ENCODE measurements at places on chromosomes 3 and 15.

DNA sequence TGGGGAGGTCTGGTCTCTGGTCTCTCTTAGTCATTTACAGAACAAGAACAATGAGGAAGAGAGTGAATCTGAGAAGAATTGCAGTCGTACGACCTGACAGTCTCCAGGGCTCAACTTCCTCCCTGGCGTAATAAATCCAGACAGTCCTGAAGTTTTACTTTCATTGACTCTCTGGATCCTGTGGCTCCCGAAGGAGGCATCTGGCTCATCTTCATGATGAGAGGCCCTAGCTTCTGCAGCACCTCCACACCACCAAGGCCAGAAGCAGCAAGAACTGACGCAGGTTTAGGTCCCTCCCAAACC is 11.8 kb upstream of the CYFIP1 start:
- DNase-seq: no peak

GRCh38 chr3:195209847-195210265 is 61.1 kb downstream of the XXYLT1 start:
- no peak for DNase-seq

DNA sequence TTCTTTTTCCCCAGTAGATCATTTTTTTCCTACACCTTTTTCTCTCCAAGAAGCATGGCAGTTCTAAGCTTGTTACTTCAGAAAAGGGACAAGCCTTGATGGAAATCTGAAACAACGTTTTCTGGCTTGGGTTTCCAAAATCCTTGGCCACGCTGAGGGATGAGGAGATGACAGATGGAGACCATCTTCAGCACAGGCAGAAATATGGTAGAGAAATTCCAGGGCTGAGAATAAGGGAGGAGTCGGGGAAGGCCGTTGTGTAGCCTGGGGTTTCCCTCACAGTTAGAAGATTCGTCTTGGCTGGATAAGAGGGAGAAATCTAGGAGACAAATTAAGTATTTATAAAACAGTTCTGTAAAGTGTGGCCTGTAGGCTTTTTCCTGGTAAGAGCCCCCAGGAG is 33.9 kb upstream of the STT3B start:
- no peak for DNase-seq

DNA sequence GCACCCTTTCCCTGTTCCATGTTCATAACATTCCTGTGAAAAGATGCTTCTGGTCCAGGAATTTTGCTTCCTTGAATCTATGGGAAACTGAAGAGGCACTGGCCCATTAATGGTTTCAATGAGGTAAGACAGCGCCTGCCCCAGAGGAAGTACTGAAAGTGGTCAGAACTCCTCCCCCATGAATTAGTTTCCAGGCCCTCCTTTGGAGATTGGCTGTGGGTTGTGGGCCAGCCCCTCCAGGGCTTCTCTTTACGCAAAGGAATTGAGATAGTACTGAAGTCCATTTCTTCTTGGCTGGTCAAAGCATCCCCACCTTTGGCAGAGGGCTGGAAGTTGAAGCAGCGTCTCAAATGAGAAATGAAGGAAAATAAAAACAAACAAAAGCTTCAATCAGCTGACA is 175.5 kb downstream of the POLR2M start:
- DNase-seq: no peak

- DNase-seq: no peak
Measured at GRCh38 chr3:189838291-189838690, 207.1 kb downstream of the TP63 start.

- DNase-seq: no peak
Measured at GRCh38 chr15:41513506-41514227, at the start of gene LTK. Gene LTK, minus strand, starts transcription at chr15:41513827. Its CDS starts 118 bp downstream, at chr15:41513709.

GRCh38 chr3:50267280-50267913 is 1.6 kb upstream of the SEMA3B start:
- DNase-seq: no peak

DNA sequence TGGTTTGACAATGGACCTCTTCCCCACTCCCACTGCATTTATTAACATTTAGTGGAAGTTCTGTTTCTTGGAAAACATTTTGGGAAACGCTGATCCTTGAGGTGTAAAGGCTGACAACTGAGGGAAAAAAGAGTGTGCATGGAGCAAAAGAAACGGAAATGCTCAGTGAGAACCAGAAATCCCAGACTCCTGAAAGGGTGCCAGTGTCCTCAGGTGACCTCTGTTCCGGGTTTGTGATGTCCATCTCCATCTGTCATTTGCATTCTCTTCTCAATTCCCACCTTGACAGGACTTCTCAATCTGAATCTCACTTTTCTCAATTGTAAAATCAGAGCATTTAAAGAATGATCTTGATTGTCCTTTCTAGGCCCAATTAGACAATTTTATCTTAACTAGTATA is 71.1 kb upstream of the FAM3D start:
- DNase-seq: no peak

DNA sequence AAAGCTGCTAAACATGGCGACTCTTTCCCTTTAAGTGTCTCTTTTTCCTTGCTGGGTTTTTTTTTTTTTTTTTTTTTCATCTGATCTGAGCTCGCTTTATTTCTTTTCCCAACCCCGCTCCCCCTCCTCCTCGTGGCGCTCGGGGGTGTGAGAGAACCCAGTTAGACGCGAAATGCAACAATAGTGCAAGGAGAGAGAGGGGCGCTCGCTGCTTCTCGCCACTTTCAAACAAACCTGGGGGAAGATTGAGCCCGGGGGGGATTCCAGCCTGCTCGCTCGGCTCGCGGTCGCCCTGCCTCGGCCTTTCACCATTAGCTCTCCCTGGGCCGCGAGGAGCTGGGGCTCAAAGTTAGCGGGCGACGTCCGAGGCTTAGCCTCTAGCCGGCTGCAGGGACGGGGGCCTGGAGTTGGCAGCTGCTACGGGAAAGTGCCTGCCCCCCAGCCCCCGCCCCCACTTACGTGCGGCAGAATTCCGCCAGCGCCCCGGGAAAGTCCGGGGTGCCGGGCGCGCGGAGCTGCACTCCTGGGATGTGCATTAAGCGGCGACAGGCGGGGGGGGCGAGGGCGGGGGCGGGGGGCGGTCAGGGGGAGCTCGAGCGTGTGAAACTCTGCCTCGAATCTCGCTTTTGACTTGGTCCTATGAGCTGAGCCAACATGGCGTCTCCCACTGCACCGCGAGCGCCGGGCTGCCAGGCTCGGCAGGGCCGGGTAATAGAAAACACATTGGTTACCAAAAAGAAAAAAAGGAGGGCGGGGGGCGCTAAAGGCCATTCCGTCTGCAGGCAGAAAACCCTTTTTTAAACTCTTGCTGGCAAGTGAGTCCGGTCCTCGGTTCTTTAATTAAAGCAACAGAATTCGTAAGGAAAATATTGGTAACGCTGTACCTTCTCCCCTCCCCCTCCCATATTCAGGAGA is 10.4 kb downstream of the NR2F2 start:
- DNase-seq: no peak

- DNase-seq: no peak
Measured at GRCh38 chr15:65038836-65039235, 6.4 kb upstream of the SLC51B start.

- DNase-seq: no peak
Measured at GRCh38 chr3:8482960-8483665, 18.5 kb upstream of the LMCD1 start.

- DNase-seq: no peak
Measured at GRCh38 chr3:81080608-81081007, 680.8 kb downstream of the GBE1 start.
